Stimulated activated CD8-positive, alpha-beta memory T cell treated with anti-CD3 and anti-CD28 coated beads, Interleukin-7, amount 100 ng/mL, for 1 hour (primary cell): ENCODE measurements at places on chromosomes 2 and 18.

DNA sequence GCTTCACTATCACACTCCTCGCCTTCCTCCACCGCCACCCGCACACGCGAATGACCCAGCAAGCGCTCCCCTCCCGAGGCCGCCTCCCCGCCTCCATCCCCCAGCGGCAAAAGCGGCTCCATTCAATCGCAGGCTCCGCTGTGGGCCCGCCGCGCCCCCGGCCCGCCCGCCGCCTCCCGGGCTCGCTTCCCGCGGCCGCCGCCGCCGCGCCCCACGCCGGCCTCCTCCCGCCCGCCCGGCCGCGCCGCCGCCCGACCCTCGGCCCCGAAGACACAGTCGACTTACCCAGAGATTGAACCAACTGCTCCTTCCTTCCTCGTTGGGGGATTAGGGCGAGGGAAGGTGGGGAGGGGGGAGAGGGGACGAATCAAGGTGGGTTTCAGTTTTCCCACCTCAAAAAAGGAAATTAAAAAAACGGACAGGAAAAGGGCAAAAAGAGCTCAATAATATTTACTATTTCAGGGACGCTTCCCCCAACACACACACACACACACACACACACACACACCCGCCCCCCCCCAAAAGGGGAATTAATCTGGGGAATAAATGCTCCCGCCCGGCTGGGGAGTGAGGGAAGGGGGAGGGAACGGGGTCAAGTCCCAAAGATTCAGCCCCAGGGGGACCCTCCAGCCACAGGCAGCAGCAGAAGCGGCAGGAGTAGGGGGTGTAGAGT is 743 bp downstream of the XPO1 start:
- no peak for DNase-seq

GRCh38 chr2:78061732-78062131 is 539.6 kb upstream of the LRRTM4 start:
- no peak for DNase-seq

GRCh38 chr18:46224181-46224775 is 120.1 kb downstream of the HAUS1 start:
- DNase-seq = no peak

- no peak for DNase-seq
These were observed 146.1 kb downstream of the LNPK start for GRCh38 chr2:175855794-175856453.

DNA sequence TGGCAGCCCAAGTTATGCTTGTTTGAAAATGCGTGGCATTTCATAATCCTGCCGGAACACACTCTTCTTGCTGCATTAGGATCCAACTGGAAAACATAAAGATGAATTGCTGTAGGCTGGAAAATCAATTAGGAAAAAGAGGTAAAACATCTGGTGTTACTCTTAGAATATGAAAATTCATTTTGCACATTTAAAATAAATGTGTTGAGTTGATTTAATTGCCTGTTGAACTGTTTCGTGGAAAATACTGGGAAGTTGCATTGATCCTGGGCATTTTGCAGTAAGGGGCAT is 4.1 kb downstream of the RHOB start:
- no peak for DNase-seq

DNA sequence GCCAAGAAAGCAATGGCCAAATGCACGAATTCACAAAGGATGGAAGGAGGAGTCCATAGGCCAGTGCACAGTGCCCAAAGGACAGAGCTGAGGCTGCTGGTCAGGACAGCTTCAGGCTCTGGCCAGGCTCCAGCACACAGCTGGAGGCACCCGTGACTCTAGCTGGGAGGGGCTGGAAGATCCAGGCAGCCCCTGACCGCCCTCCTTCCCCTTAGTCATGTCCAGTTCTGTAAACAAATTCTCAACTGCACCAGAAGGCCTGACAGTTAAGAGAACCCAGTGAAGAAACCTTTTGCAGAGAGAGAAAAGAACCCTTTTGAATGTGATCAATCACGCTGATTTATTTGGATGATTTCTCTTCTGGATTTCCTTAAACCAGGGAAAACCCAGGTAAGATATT is 7.7 kb upstream of the YWHAQ start:
- no peak for DNase-seq

- DNase-seq = no peak
These were observed 6.6 kb downstream of the CAPN10 start for GRCh38 chr2:240593026-240593702.

GRCh38 chr2:200003444-200003843 is 48.1 kb downstream of the MAIP1 start:
- no peak for DNase-seq
